ENCODE measurements at places on chromosomes 13 and 19.

DNA sequence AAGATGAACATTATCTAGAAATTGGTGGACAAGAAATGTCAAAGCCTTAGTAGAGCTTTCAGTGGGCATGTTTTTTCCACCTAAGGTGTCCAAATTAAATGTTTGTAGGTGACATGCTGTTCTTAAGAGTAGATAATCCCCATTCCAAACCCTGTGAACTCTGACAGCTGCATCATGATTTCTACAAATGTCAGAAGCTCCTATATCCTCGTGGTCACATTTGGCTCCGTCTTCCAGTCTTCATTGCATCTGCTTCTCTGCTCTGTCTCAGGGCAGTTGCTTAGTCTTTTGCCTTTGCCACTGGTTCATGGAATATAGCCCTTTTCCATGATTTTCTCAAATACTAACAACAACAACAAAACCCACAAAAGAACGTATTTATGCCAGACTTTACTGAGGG, 234.5 kb downstream of the DLEU7 start:
- no peak for DNase-seq

DNA sequence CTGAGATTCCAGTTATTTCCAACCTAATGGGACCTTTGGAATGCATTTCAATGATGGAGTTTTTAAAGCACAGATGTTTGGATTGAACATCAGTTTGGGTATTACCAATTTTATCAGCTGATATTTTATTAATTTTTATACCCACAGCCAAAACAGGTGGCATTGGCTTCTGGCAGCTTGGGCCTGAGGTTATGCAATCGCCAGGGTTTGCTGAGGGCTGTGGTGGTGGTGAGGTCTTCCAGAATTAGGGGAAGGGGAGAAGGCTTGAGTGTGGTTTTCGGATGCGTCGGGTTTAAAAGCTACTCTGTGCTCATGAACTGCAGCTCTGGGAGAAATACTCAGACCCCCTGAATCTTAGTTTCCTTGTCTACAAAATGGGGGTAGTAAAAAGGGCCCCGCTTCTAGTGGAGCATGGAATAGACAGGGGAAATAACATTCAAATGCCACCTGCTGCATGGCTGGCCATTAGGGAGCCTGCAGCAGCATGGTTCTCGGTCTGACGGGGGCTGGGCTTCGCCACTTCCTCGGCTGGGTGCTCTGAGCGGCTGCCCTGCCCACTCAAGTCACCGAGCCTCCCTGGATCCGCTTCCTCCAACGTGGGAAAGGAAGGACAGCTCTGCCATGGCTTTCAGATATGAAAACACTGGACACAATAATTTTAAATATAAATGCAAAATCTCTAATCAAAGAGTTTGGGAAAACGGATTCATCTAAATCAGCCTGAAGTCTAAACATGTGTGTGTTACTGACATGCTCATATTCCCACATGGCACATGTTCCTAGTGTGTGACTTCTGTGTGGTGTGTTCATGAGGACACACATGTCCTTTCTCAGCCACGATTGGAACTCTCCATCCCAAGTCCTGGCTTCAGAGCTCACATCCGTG, 35.2 kb downstream of the ADPRHL1 start:
- no peak for DNase-seq

DNA sequence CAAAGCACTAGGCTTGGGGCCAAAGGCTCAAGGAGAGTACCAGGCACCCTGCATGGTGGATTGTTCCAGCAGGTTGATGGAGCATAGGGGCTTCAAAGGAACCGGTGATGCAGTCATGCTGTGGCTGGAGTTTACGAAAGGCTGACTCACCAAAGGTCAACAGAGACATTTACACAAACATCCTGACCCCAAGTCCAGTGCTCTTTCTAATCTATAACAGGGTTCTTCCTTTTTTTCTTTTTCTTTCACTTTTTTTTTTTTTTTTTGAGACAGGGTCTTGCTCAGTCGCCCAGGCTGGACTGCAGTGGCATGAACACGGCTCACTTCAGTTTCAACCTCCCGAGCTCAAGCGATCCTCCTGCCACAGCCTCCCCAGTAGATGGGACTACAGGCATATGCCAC, 35.6 kb upstream of the TPTE2 start:
- DNase-seq: no peak

DNA sequence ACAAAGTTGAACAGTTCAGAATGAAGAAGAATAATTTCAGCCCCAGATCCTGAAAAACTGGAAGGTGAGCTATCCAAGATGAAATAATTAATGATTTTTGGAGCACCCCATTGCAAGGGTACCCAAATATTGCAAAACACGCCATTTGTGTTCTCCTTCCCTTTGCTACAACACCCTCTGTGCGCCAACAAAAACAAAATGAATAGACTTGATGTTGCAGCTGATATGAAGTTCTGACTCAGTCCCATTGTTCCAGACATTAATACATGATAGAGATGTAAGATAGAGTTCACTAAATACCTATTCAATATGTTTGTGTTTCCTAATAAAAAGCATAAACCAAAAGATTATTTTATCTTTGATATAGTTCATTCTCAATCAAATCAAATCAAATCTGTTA, 287.5 kb upstream of the SOX21 start:
- no peak for DNase-seq

- DNase-seq: peak; percentile 40
These were observed 23.7 kb downstream of the SLC6A16 start for GRCh38 chr19:49301165-49301865.

GRCh38 chr19:5667751-5668271, 12.5 kb downstream of the MICOS13 start:
- DNase-seq: no peak

DNA sequence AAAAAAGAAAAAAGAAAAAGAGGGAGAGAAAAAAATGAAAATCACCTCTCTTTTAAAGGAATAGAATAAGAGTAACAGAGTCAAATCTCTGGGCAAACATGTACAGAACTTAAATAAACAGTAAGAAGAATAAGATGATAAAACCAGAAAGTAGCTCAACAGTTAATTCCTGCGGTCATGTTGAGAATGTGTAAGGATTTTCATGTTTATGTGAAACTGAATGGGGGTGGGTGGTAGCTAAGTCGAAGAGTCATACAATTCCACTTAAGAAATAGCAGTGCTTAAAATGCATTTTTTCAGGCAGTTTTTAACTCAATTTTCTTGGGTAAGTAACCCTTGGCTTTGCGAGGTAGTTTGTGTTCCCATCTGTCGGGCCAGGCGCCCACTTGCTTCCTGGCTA, 60.9 kb downstream of the PEX11G start:
- no peak for DNase-seq

GRCh38 chr13:79913141-79913827, 427.6 kb downstream of the SPRY2 start:
- no peak for DNase-seq

- DNase-seq: peak; percentile 57
These were observed 65.4 kb downstream of the GNG7 start for GRCh38 chr19:2636897-2637683.

DNA sequence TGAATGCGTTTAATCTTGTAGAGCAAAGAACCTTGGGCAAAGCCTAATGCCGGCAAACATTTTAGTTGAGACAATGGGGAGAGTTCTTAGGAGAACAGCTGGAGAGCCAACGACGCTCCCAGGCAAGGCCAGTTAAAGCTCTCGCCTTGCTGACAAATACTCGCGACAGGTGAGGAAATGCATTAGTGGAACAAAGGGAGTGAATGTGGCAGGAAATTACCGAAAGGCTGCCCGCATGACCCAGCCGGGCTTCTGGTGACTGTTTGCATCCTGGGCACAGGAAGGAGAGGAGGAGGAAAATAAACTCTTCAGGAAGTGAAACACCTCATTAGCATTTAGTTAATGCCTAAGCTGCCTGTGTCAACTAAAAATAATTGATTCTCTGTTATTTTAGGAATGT, 74.6 kb downstream of the SHISA2 start:
- no peak for DNase-seq

DNA sequence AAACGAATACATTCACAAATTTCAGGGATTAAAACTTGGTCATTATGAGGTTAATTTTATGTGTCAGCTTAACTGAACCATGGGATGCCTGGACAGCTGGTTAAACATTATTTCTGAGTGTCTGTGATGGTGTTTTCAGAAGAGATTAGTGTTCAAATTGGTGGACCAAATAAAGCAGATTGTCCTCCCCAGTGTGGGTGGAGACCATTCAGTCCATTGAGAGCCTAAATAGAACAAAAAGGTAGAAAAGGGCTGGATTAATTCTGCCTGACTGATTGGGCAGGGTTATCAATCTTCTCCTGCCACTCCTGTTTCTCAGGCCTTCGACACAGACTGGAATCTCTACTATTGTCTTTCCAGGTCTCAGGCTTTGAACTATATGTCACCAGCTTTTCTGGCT, 203.8 kb upstream of the SLITRK6 start:
- no peak for DNase-seq
